ENCODE measurements at places on chromosomes 4 and X.

DNA sequence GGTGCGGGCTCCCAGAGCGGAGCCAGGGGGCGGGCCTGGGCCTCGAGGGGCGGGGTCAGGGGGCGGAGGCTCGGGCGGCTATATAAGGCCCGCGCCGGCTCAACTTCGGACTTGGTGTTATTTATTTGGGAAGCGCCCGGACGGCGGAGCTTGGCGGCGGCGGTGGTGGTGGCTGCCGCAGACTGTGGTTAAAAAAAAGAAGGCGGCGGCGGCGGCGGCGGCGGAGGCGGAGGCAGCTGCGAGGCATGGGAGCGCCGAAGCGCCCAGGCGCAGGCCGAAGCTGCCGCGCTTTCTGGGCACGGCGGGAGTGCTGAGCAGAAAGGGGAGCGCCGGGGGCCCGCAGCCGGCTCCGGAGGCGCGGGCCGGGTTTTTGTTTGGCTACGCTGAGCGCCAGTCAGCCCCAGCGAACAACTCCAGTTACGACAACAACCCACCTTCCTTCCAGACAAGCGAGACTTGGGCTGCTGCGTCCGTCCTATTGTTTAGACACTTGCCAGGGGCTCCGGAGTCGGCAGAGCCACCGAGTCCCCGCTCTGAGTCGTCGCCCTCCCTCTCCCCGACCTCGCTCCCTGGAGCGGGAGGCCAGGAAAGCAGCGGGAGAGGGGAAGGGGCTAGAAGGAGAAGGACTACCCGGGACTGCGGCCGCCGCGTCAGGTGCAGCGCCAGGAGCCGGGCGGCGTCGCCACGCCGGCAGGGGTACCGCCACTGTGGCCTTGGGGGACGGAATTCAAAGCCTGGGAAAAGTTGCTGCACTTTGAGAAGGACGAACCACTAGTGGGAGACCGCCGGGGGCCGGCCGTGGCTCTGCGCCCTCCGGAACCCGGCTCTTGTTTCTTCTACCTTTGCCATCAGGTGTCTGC lies at the start of gene SLIT2:
SLIT2 (plus strand) TSS at position 110 of the 860 bp plus-strand sequence. CDS start 1,911 bp downstream, outside the sequence.
- peak; percentile 53 for DNase-seq

DNA sequence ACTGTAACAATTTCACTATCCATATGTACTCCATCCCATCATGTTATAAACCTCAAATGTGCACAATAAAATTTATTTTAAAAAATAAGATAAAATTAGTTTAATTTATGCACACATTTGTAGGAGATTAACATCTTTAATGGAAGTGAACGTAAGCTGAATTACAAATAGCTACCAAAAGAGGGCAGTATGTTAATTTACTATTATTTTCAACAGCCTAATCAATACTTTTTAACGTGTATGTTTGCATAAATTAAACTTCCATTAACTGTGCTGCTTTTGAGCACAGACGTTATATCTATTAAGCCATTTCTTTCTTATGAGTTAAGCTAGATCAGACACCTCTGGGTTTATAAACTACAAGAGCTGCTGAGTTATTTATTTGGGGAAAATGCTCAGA lies 56.5 kb upstream of the PHKA2 start:
- DNase-seq = peak; percentile 2

DNA sequence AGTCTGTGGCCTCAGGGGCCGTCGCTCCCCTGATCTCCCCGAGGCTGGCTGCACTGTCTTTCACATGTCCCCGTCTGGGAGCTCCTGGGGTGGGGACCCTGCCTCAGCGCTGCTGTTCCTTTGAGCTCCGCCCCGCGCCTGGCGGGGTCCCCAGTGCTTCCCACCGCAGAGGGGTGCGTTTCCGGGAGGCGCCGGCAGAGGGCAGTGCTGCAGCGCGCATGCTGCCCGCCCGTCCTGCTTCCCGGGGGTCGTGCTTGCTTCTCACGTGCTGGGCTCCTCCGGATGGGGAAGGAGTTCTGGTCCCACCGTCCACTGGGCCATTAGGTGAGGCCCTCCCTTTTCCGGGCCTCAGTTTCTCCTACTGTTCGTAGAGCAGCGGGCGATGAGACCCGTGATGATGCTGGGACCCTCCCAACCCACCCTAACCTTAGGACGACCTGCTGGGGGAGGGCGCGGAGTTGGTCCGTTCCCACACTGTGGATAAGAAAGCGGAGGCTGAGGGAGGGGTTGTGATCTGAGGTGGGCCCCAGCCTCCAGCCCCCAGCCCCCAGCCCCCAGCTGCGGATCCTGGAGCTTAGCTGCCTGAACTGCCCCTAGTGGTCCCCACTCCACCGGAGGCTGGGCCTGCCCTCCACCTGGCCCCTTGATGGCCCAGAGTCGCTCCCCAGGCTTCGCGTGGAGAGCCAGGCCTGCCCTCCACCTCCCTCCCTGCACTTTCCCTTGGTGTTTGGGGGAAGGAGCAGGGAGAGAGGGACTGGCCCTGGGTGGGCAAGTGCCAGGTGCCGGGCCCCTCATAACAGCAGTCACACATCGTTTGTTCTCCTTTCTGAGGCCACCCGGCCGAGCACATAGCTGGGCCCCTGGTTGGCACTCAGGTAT lies 15.3 kb downstream of the CPZ start:
- DNase-seq = peak; percentile 23

GRCh38 chr4:10161840-10162239 lies 45.2 kb upstream of the WDR1 start:
- no peak for DNase-seq

GRCh38 chrX:16466640-16467432 lies 183.1 kb upstream of the S100G start:
- no peak for DNase-seq

- peak; percentile 36 for DNase-seq
These were observed 386.8 kb downstream of the ANKRD50 start for GRCh38 chr4:124325690-124326089.

GRCh38 chrX:47576021-47576898 lies 6.0 kb upstream of the TIMP1 start:
- no peak for DNase-seq

DNA sequence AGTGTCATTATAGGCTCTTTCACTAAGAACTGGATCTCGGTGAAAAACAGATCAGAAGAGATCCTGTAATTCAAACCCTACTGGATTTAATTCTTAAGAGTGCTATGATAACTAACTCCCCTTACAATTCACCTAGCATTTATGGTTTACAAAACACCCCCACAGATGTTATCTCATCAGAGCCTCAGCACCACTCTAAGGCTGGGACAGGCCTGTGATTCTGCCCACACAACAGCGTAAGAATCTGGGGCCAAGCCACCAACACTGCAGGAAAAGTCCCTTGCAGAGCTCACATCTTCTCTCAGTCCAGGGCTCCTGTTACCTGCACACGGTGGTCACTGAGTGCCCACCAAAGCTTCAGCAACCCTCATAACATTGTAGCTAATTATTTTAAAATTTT lies 8.9 kb downstream of the MFAP3L start:
- peak; percentile 39 for DNase-seq
